SJSA1 (cell line): ENCODE measurements at places on chromosomes 13 and 19.

DNA sequence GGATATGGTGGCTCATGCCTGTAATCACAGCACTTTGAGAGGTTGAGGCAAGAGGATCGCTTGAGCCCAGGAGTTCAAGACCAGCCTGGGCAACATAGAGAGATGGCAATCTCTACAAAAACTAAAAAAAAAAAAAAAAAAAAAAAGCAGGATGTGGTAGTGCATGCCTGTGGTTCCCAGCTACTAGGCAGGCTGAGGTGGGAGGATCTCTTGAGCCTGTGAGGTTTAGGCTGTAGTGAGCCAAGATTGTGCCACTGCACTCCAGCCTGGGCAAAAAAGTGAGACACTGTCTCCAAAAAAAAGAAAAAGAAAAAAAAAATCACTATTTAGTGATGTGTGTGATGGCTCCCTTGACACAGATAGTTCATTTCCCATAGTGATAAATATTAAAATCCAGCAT is 365.0 kb upstream of the NBEA start:
- DNase-seq = no peak

DNA sequence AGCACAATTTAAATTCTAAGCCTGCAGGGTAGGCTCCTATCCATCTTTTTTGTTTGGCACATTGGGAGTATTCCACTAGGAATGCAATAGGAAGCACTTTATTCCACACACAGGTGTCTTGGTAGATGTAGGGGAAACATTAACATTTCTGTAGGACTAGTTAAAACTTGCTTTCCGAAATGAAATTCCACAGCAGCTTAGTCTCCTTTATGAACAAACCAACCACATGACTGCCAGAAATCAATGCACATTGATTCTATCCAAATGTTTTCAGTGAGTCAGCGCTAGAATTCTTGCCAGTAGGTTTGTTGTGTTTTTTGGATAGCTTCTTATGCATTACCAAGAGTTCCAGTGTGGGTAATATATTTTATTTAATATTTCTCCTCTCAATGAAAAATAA is 207.9 kb upstream of the CSNK1A1L start:
- DNase-seq = no peak

GRCh38 chr19:11197291-11198174 is at the start of gene KANK2:
KANK2 (minus strand) TSS chr19:11197545; CDS start chr19:11194511, 3,034 bp downstream.
- peak; percentile 94 for DNase-seq

- DNase-seq = peak; percentile 45
These were observed 98.2 kb downstream of the RBM26 start for GRCh38 chr13:79307866-79308298.

GRCh38 chr13:24267801-24268200 is 41.6 kb upstream of the C1QTNF9 start:
- DNase-seq = no peak

DNA sequence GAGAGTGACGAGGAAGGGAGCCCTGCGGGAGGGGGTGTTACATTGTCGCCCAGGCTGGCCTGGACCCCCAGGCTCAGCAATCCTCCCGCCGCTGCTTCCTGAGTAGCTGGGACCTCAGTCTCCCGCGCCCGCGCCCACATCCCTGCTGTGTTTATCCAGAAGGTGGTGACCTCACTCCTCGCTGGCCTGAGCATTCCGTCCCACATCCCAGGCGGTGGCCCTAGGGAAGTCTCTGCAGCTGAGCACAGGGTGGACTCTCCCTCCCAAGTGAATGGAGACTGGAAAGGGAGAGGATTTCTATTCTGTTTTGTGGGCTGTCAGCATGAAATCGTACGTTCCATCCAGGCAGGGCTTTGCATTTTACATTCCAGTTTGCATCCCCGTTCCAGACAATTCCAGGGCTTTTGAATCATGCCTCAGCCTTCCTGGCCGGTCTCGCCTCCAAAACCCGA is 401 bp upstream of the ZNF765 start:
- peak; percentile 82 for DNase-seq

DNA sequence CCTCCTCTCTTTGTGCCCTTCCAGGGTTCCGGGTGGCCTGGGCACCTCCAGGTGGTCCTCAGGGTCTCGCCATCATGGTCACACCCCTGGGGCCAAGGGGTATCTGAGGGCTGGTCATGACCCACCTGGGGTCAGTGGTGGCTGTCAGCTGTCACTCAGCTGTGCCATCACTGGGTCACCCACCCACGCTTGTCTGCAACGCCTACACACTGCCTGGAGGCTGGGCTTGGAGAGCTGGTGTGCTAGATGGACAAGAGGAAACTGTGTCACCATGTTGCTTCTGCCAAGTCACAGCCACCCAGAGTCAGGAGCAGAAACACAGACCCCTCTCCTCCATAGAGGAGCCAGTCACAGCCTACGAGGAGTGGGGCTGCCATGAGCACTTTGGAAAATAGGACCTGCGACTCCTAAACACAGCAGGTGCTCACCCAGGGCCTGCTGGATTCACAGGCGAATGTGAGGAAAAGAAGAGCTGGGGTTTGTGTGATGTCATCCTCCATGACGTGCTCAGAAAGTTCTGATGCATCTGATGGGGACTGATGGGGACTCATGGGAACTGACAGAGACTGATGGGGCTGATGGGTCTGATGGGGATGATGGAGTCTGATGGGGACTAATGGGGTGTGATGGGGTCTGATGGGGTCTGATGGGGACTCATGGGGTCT is 10.7 kb upstream of the GRTP1 start:
- DNase-seq = no peak

- no peak for DNase-seq
These were observed 27.8 kb downstream of the EXOC3L2 start for GRCh38 chr19:45217193-45217956.

DNA sequence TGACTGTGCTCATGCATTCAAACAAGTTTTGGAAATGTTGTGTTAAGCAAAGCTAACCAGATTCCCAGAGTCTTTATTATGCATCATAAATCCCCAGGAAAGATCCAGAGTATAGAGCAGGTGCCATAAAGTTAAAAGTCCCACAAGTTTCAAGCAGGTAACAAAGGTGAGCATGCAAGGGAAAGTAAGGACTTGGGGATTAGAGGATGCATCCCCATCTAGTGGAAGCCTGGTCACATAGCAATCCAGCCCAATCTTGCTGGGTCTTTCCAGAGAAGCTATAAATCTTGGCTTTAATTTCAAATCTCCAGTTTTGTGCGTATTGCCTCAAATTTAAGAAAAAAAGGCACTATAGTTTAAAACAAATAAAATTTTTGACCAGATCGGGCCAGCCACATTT is 72.7 kb downstream of the ZNF254 start:
- no peak for DNase-seq

GRCh38 chr19:57583521-57584416 is at the start of gene ZIK1:
ZIK1 (plus strand) TSS chr19:57584145; CDS start chr19:57584357, 212 bp downstream.
- DNase-seq = peak; percentile 83

DNA sequence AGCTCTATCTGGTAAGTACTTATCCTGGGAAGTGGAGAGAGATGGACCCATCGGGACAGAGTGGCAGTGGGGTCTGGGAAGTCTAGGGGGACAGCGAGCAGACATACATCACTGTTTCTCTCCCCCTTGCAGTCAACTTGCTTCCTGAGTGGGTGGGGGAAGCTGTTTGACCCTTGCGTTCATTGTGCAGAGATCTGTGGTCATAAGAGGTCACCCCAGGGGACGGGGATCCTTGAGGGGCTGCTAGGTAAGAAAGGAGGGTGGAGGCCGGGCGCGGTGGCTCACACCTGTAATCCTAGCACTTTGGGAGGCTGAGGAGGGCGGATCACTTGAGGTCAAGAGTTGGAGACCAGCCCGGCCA is 474 bp downstream of the ARHGEF18 start:
- no peak for DNase-seq

- no peak for DNase-seq
These were observed 65.4 kb upstream of the WDFY2 start for GRCh38 chr13:51518827-51519226.

DNA sequence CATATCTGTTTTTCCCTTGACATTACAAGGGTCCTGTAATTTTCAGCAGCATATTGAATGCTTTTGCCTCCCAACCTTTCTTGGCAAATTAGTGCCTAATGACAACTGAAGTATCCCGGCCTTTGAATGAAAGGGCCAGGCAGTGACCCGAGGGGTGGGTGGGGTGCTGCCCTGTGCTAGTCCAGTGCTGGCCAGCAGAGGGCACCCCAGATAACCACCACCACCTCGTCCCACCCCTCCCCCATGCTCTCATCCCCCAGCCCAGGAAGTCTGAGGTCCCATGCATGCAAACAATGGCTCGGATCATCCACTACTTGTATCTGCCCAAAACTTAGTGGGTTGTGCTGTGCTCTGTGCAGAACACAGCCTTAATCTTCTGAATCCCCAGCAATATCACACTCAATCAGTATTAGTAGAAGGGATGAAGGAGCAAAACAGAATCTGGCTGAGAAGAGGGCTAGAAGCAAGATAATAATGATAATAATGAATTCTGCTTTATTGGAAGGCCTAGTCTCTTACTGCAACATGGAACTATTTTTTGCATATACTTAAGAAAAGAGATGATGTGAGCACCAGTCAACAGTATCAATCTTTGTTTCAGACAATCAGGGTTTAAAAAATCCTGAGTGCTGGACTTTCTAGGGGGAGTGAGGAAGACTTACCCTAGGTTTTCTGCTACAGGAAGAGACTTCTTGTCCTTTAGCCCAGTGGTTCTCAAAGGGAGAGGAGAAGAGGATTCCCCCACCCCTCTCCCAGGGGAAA is 3.8 kb downstream of the ATP12A start:
- peak; percentile 34 for DNase-seq

DNA sequence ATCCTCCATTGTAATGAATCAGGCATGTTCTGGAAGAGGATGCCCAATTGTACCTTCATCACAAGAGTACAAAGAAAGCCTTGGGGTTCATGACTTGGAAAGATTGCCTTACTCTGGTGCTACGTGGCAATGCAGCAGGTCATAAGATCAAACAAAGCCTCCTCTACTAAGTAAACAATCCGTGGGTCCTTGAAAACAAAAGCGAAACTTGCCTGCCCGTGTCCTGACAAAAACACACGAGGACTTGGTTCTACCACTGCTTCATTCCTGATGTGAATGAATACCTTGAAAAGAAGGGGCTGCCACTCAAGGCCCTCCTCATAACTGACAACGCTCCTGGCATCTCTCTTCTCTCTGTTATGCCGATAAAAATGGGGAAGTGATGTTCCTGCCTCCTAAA is 18.9 kb downstream of the ZNF563 start:
- DNase-seq = no peak

GRCh38 chr13:20264271-20265018 is 32.3 kb upstream of the GJB6 start:
- no peak for DNase-seq

DNA sequence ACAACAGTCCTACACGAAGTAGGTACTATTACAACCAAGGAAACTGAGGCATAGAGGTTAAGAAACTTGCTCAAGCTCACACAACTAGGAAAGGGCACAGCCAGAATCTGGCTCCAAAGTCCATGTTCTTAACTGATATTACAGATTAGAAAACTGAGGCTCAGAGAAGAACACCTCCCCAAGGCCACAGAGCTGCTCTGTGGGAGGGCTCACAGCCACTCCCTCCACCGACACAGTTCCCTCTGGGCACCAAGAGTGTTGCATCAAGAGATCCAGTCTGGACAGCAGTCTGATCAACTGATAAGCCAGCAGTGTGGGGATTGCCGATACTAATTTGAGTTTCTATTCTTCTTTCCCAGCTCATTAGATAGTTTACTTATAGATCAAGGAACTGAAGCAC is 29.5 kb downstream of the SLC15A1 start:
- no peak for DNase-seq

- no peak for DNase-seq
These were observed 2.1 kb downstream of the ZNF575 start for GRCh38 chr19:43534816-43535761.

DNA sequence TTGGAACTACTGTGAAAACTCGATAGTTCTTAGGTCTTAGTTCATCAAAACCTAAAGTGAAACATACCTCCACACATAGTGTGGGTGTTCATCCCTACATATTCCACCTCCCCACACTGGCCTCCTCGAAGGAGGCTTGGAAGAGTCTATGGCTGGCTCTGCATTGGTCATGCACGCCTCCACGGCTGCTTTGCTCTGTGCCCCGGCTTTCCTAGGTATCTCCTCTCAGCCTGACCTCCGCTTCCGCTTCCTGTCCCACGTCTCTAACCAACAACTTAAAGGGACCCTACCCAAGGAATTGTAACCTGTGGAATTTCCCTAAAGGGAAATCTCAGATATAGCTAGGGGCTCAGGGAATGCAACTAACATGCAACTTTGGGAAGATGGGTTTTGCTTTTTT is 79.7 kb upstream of the MBNL2 start:
- DNase-seq = peak; percentile 28

DNA sequence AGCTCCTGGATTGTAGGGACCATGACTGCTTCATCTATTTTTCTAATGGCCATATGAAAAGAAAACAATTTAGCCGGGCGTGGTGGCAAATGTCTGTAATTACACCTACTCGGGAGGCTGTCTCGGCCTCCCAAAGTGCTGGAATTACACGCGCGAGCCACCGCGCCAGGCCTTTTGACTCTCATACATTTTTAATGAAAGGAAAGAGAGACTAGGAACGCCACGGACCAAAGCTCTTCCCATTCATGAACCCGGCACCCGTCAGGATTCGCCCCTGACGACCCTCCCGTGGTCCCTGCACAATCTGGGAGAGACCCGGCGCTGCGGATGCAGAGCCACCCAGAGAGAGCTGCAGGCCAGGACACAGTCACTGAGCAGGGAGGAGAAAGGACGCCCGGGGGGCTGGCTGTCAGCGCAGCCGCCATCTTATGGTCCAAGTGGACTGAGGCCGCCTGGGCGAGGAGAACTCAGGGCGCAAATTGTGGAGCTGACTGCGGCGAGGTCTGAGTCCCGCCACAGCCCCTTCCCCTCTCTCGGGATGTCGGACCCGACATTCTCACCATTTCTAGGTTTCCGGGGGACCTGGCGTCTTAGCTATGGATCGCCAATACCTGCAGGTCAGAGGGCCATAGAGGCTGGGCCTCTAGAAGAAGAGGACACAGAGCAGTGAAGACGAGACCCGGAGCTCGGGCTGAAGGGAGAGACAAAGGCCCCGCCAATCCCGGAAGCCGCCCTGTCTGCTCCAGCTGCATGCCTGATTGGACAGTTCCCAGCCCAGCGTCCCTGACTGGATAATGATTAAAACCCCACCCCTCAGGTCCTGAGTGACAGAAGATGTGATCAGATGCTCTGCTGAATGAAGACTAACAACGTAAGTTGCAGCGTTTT is at the start of gene ZNF681:
Gene ZNF681 (minus strand): TSS at position 705 of the 888 bp plus-strand sequence. CDS start 142 bp downstream, at position 563.
- peak; percentile 77 for DNase-seq
